ENCODE measurements at places on chromosomes 7 and 10.

DNA sequence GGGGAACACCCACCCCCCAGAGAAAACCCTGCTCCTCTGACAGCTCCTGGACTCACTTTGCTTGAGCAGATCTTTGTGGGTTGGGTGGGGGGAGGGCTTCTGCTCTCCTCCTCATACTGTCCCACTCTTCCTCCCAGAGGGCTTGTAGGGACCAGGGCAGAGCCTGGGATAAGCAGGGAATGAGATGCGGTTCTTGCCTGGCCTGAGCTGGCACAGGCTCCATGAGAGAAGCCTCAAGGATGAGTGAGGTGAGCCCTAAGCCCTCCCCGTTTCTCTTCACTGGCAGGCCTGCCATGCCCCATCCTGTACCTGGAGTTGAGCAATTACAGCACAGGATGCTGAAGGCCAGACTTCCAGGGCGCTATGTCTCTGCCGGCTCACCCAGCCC lies 134.7 kb downstream of the ADAM12 start:
- no peak for DNase-seq

DNA sequence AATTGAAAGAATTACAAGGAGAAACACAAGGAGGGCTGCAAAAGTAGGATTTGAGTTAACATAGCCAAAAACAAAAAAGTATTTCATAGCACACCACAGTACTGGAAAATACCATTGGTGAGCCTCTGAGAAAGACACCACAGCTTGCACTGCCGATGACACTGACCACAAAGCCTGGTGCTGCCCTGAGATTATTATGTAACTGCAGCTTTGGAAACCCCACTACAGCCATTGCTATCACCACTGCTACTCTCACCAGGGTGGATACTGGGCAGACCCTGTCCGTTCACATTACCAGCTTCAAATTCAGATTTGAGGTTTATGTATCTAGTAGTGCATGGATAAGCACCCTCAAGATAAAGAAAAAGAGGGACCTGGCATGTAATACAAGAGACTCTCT lies 1246.7 kb upstream of the SORCS1 start:
- no peak for DNase-seq

DNA sequence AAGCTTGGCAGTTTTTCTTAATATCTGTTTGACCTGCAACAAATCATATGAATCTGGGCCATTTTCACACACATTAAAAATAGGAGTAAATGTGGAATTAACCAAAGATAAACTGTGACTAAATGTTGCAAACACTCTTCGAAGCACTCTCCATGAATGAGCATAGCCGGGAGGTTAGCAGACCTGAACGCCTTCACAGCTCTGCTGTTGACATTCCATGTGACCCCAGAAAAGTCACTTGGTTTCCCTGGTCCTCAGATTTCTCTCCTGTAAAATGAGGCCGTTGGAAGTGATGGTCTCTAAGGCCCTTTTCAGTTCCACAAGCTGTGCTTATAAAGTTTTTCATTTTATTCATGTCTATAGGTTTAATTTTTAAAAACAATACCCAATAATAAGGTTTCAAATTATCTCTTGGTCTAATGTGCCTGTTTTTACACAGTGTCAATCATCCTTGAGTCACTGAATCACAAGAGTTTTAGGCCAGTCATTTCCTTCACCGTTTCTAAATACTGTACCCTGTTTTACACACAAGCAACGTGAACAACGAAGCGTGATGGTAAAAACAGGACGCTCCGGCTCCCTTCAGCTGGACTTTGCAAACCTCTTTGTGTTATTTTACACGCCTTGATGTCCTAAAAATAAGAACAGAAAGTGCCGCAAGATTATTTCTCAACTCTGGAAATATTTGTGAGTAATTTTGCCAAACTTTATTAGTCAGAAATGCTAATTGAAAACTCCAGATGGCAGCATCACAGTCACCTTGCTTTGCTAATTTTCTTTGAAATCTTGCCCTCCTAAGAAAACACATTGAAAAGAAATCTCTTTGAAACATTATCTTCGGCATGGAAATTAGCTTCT lies 38.6 kb upstream of the MET start:
- no peak for DNase-seq

- no peak for DNase-seq
These were observed 106.1 kb downstream of the C10orf90 start for GRCh38 chr10:126564326-126564888.

DNA sequence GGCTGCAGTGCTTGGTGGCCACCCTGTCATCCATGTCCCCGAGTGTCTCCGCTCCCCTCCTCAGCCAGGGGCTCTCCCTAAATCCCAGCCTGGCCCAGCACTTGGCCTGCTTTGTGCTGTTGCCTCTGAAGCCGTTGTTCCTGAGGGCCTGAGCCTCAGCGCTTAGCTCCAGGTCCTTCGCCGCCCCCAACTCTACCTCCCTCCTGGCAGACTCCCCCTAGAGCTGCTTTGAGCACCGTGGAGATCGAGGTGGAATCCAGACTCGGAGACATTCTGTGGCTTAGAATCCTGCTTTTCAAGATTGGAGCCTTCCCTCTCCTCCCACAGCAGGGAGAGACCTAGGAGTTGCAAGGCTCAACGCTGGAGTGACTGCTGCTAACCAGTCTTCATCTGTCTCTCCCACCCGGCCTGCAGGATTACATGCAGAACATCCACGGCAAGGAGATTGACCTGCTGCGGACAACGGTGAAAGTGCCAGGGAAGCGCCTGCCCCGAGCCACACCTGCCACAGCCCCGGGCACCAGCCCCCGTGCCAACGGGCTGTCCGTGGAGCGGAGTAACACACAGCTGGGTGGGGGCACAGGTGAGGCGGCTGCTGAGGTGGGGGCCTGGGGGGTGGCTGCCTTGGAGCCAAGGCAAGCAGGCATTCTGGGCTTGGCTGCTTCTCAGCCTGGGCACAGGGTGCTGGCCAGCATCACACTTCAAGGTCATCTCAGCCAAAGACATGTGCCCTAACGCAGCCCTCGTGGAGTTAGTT lies 33.3 kb downstream of the GBX1 start:
- no peak for DNase-seq

DNA sequence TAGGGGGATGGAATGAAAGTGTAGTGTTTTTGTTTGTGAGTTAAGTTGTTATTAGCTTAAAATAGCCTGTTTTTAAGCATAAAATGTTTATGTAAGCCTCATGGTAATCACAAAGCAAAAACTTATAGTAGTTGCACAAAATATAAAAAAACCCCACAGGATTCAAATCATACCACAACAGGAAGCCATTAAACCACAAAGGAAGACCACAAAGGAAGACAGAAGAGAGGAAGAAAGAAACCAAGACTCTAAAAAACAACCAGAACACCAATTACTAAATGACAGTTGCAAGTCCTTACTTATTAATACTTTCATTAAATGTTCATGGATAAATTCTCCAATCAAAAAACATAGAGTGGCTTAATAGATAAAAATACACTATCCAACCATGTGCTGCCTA lies 63.6 kb downstream of the ANKRD7 start:
- no peak for DNase-seq

- DNase-seq = no peak
These were observed 52.3 kb upstream of the KDM7A start for GRCh38 chr7:140229101-140229525.

- DNase-seq = no peak
These were observed 1.5 kb upstream of the INSIG1 start for GRCh38 chr7:155296006-155296787.

DNA sequence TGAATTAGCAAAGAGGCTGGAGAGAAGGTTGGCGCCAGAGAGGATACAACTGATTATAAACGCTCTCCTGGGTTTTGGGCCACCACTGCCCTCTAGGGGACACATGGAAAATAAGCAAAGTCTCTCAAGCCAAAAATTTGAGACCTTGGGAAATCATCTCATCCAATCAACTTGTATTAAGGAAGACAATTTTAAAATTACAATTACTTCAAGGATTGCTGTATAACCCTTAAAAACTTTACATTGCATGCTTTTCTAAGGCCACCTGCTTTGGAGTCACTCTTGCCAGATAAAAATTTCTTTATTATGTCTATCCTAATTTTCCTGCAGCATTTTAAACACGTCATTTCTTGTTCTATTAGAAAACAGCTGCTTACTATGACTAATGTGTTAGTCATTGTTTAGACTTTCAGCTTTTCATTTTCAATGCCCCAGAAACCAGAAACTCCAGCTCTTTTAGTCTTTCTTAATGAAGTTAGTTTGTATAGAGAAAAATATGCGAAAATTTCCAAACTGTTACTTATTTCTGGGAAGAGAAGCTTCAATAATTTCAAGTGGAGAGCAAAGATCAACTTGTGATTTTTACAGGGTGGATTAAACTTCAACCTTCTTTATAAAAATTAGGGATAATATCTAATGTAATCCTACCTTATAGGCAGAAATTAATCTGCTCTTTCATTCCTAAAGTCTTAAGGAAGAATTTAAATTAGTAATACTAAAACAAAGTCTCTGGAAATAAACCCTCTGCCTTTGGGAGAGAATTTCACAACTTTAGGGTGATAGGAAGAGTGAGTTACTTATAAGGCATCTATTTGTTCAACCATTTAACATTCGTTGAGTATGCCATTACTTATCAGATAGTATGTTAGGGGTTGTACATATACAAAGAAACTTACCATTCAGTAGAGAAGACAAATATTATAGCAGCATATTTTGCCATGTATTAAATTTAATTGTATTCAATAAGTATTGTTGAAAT lies 20.6 kb upstream of the RHOBTB1 start:
- DNase-seq = peak; percentile 27

DNA sequence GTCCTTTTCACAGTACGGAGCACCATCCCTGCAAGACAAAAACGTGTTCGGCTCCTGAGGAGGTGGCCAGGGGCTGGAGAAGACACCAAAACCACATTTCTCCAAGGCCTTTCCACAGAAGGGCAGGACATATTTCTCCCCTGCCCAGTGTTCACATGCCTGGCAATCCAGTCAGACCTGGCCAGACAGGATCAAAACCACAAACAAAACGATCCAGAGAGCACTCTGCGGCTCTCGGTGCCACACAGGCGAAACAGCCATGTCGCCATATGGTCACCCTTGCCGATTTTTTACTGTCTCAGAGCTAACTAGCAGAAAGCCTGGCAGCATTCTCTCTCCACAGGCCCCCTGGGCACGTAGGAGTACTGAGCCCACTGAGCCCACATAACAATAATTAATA lies 113.0 kb downstream of the ABLIM1 start:
- DNase-seq = no peak

DNA sequence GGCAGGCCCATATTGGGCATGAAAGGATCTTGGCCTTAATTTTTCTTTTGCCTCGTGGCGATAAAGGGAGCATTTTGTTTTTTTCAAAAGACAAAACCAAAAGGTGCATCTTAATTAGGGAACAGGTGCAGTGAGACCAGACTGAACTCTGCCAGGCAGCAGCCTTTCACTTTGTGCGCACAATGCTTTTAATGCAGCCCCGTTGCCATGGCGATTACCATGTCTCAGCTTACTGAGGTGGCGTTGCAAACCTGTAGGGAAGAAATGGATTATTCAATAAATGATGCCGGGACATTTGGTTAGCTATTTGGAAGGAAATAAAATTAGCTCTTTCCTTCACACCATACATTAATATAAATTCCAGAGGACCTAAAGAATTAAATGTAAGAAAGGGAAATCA lies 61.9 kb downstream of the MYL10 start:
- no peak for DNase-seq

GRCh38 chr7:12490107-12490688 lies 80.3 kb upstream of the SCIN start:
- DNase-seq = no peak

- DNase-seq = no peak
These were observed 176.2 kb upstream of the CHRM2 start for GRCh38 chr7:136692221-136692620.

DNA sequence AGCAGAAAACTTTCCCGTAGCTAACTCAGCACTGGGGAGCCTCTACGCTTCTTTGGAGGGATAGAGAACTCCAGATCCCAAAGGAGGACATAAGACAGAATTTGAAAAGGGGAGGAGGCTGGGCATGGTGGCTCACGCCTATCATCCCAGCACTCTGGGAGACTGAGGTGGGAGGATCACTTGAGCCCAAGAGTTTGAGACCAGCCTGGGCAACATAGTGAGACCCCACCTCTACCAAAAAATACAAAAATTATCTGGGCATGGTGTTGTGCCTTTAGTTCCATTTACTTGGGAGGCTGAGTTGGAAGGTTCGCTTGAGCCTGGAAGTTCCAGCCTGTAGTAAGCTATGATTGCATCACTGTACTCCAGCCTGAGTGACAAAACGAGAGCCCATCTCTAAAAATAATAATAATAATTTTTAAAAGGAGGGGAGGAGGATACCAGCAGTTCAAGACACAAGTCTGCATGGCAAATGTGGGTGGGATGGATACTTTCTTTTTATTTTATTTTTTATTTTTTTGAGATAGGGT lies 165.9 kb upstream of the SH2B2 start:
- no peak for DNase-seq

- no peak for DNase-seq
These were observed 809.2 kb downstream of the NXPH1 start for GRCh38 chr7:9242636-9243035.

GRCh38 chr10:86232644-86233043 lies 134.0 kb downstream of the GRID1 start:
- no peak for DNase-seq

DNA sequence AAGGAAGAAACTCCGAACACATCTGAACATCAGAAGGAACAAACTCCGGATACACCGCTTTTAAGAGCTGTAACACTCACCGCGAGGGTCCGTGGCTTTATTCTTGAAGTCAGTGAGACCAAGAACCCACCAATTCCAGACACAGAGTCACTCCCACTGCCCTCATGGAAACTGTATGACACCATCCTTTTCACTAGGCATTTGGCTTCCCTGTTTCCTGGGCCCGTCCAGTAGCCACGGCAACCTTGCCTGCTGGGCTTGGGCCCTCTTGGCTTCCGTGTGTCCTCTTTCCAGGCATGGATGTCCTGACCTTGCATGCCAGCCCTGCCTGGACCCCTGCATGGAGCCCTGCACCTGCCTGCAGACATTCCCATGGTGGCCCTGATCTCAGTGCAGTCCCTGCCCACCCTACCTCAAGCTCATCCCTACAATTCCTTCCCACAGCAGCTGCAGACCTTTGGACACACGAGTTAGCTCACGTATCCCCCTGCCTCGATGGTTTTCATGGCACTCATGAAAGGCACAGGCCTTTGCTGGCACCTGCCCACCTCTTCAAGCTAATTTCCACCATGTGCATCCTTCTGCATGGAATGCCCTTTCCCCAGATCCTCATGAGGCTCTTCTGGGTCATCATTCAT lies 6.7 kb downstream of the SH2D4B start:
- DNase-seq = no peak

GRCh38 chr7:138982204-138982623 lies 1.0 kb upstream of the KIAA1549 start:
- DNase-seq = no peak

GRCh38 chr10:83702731-83703130 lies 436.6 kb upstream of the GHITM start:
- DNase-seq = no peak
